ENCODE measurements at places on chromosomes 3 and 15.

GRCh38 chr3:55489798-55490132 is 2.7 kb upstream of the WNT5A start:
- DNase-seq = no peak

- no peak for DNase-seq
These were observed 31.7 kb downstream of the GPR149 start for GRCh38 chr3:154398084-154398967.

DNA sequence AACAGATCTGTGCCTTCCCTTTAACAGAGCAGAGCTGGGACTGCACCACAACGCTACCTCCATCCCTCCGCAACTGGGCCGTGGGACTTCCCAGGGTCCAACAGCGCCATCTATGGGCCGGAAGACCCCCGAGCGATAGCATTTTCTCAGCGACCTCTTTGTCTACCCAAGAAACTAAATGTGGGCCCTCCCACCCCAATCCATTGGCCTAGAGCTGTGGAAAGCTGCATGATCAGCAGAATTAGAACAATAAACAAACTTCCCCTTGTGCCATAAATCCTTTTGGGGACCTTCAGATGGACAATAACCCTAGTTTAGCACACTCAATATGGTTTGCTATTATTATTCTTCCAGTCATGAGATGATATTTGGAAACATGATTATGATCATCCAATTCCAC is 74.8 kb upstream of the NTRK3 start:
- DNase-seq = peak; percentile 73

GRCh38 chr3:38018296-38019266 is 10.9 kb downstream of the PLCD1 start:
- DNase-seq = no peak

GRCh38 chr3:106059953-106060517 is 191.2 kb upstream of the CBLB start:
- no peak for DNase-seq

DNA sequence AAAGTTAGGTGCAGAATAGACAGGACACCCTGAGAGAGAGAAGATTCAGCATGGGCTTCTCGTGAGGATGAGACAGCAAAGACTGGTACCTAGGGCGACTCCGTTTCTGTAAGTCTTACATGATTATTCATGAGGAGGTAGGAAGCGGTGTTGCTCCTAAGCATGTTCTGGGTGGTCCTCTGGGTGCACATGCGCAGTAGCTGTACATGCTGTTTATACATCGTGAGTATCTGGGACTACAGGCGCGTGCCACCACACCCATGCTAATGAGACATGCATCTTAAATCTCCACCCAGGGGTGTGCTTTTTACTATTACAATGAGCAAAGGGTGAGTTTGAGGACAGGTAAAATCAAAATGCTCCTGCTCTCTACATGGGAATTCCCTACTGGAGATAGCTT is 12.3 kb downstream of the ALPK3 start:
- DNase-seq = no peak

DNA sequence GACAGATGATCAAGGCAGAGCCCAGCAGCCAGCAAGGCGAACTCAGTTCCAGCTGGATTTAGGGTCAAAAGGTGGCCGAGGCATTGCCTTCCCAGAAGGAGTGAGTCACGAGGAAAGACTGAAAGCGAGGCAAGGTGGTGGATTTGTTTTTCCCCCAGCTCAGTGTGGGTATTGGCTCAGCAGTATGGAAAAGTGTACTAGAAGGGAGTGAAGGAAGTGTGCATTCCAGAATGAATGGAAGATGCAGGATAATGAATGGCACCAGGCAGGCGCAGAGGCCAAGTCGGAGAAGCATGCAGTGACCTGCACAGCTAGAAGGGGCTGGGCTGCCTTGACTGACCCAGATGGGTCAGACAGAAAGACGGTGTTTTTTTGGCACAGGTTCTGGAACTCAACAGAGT is 46.3 kb downstream of the FOXP1 start:
- DNase-seq = no peak

DNA sequence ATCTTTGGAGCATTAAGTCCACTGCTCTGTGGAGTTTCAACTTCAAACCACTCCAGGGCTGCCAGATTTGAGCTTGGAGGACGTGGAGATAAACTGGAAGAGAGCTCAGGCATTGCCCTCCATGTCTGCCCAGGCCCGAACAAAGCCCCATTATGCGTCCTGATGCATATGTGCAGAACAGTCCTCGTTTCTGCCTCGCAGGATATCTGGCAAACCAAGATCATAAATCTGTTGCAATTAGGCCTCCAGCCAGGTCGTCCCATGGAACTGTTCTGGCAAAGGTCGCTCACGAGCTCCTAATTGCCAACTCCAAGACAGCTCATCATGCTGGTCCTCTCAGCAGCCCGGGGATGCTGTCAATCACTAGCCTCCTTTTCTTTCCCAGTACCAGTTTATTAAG is 91.2 kb downstream of the SEMA5B start:
- no peak for DNase-seq

DNA sequence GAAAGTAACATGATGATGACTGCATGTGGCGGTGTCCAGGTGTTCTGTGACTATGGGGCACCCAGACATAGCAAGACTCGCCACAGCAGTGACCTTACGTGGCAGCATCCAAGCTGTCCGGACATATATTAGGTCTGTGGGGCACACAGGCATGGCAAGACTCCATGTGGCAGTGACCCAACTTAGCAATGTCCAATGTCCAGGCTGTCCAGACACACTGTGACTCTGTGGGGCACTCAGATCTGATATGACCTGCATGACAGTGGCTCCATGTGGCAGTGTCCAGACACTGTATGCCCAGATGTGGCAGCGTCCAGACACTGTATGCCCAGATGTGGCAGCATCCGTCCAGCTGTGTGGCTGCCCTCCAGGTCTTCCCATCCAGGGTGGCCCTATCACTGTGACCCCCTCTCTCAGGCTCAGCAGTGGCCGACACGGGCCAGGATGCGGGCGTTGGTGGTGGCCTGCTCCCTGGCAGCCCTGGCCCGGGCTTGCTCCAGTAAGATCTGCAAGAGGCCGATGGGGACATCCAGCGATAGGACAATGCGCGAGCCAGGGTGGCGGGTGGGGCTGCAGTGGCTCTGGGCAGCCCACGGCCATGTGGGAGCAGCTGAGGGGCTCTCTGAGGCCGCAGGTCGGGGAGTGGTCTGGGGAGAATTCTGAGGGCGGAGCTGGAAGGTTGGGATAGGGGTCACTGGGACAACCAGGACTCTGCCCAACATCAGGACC is 1.1 kb downstream of the UCN2 start:
- DNase-seq = no peak

DNA sequence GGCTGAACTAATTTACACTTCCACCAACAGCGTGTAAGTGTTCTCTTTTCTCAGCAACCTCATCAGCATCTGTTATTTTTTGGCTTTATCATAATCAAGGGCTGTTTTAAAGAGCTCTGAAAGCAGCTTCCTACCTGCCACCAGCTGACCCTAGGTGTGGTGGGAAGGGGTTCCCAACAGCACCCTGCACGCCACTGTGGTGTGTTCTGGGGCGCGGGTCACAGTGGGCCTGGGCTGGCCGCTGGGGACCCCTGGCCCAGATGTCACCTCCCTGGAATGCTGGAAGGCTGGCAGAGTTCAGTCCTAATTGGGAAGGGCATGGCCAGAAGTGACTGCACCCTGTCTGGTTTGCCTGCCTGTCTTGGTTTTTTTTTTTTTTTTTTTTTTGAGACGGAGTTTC is 82.2 kb downstream of the ASB7 start:
- no peak for DNase-seq

DNA sequence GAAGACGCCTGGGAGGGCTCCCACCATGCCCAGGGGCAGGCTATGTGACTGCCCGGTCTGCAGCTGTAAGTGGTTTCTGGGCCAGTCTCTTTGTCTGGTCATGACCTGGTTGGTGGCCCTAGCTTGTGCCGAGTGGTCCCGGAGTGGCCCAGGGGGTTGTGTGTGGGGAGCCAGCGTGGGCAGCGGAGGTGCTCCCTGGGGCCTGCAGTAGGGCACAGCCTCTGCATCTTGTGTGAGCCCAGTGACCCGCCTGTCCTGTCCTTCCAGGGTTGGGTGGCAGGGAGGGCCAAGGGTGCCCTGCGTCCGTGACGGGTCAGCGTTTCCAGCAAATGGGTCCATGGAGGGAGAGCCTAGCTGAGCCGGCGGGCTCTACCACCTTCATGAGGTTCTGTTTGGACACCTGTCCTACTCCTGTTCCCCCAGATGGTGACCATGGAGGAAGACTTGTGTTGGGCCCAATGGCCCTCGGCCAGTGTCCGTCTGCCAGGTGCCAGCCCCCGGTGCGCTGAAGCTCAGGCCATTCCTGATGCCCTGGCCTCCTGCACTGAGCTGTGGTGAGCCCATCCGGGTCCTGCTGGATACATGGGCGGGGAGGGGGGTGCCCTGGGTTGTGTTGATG is 215.4 kb downstream of the SNRPN start:
- no peak for DNase-seq

DNA sequence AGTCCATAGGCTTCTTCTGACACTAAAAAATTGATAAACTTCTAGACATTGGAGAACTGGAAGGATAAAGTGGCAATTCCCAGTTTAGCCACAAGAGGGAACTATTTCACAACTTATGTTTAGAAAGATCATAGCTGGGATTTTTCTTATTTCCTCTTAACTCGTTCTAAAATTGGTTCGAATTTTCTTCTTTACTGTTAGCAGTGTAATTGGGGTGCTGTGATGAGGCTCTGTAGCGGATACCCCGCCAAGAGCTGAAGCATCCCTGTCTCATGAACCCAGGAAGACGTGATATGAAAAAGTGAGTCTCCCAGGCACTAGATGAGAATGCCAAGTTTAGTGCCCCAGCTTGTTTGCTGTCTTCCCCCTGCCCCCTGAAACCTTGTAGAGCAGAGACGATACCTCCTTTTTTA is 85.1 kb downstream of the PDCD6IP start:
- no peak for DNase-seq

DNA sequence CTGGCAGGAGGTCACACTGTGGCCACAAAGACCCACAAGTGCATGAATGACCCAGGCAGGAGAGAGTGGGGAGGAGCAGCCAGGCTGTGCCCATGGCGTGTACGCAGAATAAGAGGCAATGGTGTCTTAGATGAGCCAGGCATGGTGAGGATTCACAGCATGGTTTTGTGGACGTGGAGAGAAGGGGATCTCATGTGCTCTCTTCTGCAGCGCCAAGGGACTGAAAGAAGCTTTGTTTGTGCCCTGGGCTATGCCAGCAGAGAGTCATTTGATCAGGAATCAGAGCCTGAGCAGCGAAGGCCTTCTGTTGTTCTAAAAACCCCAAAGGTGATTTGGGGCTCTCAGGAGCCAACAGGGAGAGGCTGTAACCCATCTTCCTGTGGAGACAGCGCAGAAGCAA is 18.7 kb upstream of the RPP14 start:
- no peak for DNase-seq

DNA sequence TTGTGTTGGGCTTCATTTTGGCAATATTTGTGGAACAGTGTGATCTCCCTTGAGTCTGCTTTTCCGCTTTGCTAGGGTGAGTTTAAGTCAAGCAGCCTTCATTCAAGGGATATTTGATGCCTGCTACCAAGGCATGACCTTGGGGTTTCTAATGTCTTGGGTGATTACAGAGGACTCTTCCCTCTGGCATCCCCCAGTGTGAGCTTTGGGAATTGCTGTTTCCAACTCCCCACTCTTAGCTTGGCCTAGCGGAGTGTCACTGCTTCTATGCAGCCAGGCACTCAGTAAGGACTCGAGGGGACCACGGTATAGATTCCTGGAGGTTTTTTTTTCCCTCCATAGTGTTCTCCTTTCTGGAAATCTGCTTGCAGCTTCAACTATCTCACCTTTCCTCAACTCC is 21.1 kb downstream of the GCNT3 start:
- no peak for DNase-seq

DNA sequence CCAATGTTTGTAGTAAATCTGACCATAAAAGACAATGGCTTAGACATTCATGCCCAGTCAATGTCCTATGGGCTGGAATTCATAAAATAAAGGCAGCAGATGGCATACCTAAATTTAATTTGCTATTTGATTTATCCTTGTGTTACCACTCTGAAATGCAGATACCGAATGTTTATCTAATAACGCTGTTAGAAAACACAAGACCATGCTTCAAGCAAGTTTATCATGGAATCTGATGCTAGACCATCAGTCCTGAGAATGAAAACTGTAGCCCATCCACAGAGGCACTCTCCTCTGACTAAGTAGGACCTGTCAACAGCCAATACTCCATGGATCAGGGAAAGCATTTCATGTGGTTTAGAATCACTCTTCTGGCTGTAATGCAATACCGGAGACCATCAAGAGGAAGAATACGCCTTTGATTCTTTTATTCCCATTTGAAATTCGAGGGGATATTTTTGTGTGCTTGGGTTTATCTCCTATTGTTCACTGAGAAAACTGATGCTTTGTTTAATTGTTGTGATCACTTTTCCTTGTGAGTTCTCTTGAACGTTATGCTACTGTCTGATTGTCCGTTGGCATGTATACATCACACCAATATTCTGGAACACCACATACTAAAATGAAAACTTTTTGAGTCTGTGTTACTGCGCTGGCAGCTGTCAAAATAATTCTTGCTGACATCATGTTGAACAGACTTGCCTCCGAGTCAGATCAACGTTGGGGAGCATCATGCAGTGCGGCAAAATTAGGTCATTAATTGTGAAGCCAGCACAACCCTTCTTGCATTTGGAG is 12.1 kb upstream of the CPB1 start:
- DNase-seq = no peak

DNA sequence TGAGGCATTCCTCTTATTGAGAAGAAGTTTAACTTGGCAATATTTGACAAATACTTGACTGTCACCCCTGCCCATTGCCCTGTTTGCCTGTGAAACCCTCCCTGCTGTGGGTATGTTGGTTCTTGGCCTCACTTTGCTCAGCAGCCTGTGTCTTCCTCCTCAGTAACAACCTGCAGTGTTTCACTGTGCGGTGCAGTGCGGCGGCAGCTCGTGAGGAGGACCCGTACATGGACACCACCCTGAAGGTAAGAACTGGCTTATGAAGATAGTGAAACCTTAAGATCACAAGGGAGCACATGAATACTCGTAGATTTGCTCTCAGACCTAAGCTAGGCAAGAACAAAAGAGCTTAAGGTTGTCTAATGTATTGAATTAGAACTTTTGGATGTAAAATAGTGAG is 21.0 kb downstream of the HPS3 start:
- DNase-seq = no peak

GRCh38 chr15:100592898-100593297 is 9.1 kb downstream of the LINS1 start:
- DNase-seq = no peak

DNA sequence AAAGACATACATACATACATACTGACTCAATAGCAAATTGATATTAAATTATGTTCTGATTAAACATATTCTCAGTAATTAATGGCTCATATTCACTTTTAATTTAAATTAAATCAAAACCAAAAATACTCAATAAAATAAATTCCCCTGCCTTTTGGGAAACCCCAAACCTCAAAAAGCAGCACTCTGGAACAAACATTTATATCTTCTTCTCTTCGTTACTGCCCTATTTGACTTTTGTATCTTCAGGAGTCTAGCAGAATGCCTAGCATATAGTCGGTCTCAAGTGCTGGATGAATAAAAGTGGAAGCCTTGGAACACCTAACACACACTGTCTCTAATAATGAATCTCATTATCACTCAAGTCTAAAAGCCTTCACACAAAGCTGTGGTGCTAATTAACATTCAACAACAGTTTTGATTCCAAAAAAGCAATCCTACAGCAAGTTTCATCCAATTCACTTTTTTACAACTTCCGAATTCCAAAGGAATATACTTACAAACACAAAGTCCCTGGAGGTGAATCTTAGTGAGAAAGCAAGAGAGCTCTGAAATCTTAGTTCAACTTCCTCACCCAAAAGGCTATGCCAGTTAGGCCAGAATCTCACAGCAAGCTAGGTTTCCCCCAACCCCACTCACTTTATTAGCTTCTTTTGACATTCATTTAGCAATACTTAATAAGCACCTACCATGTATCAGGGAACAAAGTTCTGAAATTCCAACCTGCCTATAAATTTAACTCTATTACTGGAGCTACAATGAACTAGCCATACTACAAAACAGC is 35.0 kb downstream of the GSK3B start:
- DNase-seq = no peak
